Cardiac fibroblast (primary cell): ENCODE measurements at places on chromosomes 6 and 20.
A peak's percentile ranks its signal among the peaks of the same experiment; 100 is the strongest.

GRCh38 chr20:23018432-23018831, 16.7 kb upstream of the SSTR4 start:
- DNase-seq = no peak

- peak; percentile 86 for DNase-seq
Measured at GRCh38 chr6:159981403-159982245, 12.7 kb downstream of the IGF2R start.

DNA sequence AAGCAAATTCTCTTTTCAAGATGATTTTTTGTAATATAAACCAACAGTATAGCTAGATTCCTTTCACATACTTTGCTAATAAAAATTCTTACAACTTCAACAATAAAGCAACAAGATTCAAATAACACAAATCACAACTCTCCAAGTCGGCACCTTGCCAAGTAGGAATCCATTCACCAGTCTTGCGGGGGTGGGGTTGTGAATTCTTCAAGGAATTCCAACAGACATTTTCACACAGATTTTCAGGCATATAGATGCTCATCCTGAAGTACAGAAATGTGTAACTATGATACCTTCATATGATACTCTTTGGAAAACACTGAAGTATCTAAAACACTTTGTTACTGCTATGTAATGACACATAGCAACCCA, 36.5 kb downstream of the SCML4 start:
- no peak for DNase-seq

DNA sequence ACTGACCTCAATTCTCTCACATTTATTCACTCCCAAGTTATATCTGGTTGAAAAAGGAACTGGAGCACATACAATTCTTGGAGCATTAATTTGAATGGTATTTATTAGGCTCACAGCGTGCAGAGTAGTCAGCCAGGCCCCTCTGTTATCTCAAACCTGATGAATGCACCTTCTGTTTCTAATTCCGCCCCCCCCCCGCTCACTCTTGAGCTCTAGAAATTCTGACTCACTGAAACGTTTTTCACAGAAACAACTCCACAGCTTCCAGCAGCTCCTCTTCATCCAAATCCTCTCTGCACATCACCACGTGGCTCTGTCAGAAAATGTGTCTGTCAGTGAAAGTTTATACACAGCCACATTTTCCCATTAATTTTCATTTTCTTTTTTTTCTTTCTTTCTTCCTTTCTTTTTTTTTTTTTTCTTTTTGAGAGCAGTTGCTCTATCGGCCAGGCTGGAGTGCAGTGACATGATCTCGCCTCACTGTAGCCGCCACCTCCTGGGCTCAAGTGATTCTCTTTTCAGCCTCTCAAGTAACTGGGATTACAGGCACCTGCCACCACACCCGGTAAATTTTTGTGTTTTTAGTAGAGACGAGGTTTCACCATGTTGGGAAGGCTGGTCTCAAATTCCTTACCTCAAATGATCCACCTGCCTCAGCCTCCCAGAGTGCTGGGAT, 109.4 kb downstream of the TBXT start:
- DNase-seq = peak; percentile 13

GRCh38 chr6:37039958-37040357, 34.5 kb downstream of the FGD2 start:
- no peak for DNase-seq

DNA sequence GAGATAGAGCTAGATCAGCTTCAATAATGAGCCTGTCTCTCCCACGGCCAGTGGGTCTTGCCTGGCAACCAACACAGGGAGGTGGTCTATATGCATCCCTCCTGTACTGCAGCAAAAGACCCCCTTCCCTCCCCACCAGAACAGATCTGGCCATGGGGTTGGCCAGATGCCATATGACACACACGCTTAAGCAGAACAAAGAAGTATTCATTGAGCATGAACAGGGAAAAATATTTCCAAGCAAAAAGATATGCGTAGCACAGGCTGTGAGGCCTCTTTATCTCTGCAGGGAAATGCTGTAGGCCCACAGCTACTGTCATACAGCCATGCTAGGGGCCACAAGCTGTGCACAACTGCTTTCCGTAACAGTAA, 73.4 kb upstream of the NRSN1 start:
- no peak for DNase-seq

GRCh38 chr6:87724983-87725811, 23.2 kb upstream of the AKIRIN2 start:
- no peak for DNase-seq

- no peak for DNase-seq
Measured at GRCh38 chr6:116616737-116617053, 416 bp downstream of the RSPH4A start.

DNA sequence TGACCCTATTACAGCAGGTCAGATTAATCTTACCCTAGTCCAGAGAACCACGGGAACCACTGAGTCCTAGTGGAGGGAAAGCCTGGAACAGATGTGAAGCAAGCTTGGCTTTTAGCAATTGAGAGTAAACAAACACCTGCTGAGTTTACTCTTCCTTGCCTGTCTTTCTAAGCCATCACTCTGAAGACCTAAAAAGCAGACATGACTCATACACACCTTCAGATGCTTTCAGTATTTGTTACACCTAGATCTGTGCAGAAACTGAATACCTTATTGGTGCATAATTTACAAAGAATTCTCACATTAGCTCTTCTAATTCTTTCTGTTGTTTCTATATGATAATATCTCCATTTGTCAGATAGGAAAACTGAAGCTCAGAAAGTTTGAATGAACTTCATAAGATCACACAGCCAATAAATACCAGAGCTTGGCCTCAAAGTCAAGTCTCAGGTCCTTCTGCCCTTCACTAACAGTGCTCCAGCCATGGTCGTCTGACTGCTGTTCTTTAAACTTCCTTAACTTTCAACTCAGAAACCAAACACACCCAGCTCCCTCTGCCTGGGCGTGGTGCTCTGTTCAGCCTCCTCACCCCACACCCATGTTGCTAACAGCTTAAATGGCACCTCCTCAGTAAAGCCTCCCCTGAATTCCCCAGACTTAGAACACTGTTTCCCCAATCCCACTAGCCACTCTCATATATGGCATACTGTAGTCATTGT, 8.6 kb upstream of the GABBR1 start:
- no peak for DNase-seq

- DNase-seq = no peak
Measured at GRCh38 chr20:56893226-56893917, 264.3 kb downstream of the TFAP2C start.

DNA sequence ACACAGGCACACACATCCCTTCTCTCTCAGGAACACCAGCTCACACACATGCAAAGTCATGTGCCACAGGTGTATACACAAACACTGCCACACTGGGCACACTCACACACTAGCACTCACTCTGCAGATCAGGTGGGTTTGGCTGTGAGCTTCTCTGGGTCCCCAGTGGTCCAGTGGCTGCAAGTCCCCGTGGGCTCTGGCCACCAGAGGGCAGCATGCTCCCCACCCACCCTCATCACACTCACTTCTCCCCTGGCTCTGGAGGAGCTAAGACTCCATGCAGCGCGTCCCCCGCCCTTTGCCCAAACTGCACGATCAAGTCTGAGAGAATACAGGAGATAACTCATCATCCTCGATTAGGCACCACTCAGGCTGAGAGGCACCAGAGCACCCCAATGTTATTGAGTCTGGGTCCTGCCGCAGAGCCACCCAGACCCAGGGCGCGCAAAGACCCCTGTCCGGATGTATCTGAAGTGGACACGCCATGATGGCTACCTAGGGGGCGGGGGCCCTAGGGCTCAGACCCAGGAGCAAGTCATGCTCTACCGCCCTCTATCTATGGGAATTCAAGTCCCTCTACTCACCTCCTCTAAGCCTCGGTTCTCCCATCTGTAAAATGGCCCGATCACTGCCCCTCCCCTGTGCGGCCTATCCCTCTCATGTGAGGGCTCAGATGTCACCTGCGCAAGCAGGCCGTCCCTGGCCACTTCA, 90.5 kb downstream of the GRM4 start:
- DNase-seq = peak; percentile 66

GRCh38 chr20:44702776-44703175, 12.4 kb upstream of the CCN5 start:
- peak; percentile 98 for DNase-seq

DNA sequence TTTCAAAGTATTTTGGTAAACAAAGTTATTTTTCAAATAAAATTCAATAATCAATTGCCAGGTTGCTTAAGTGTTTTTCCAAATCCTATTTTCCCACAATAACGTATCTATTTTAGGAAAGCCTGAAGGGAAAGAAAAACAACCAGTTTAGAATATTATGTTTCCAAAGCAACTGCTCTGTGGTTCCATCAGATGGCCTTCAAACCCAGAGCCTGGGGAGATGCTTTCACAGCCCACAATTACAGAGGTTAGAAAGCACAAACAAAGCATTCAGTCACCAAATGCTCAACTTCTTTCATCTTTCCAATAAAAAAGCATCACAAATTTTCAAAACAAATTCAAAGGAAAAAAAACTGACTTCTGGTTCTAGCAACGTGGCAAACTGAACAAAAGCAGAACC, 66.0 kb downstream of the ELOVL5 start:
- peak; percentile 27 for DNase-seq

DNA sequence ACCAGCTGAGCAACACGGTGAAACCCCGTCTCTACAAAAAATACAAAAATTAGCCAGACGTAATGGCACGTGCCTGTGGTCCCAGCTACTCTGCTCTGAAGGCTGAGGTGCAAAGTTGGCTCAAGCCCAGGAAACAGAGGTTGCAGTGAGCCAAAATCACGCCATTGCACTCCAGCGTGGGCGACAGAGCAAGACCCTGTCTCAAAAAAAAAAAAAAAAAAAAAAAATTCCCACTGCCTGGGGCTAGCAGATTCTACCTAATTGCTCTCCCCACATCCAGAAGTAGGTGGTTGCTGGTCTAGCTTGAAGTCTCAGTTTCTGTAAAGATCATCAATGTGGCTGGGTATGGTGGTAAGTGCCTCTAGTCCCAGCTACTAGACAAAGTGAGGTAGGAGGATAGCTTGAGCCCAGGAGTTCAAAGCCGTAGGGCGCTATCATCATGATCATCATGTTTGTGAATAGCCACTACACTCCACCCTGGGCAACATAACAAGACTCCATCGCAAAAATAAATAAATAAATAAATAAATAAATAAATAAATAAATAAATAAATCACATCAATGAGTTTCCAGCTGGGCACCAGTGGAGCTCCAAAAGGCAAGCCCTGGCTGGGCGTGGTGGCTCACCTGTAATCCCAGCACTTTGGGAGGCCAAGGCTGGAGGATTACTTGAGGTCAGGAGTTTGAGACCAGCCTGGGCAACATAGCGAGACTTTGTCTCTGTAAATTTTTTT, 6.3 kb upstream of the AP5S1 start:
- no peak for DNase-seq

GRCh38 chr6:152360034-152360433, 277.1 kb downstream of the SYNE1 start:
- DNase-seq = no peak

GRCh38 chr6:2979819-2980464, 8.6 kb upstream of the SERPINB6 start:
- peak; percentile 80 for DNase-seq

- DNase-seq = no peak
Measured at GRCh38 chr6:45415315-45415714, 37.6 kb upstream of the SUPT3H start.

DNA sequence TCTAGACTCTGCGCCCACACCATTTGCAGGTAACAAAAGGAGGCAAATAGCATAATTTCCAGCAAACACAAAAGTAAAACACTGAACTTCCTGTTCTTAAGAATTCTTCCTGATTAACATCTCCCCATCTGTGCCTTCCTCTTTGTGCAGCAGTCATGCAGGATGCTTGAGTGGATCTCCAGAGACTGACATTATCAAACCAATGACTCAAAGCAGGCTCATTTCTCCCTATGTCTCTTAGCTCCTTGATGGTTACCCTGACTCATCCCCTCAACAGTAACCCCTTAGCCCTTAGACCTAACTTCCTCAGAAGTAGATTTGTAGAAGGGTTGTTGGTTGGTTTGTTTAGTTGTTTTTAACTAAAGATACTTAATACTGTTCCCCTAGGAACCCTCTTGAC, 137.0 kb upstream of the RIN2 start:
- peak; percentile 62 for DNase-seq

- DNase-seq = no peak
Measured at GRCh38 chr20:36677422-36677771, 31.4 kb upstream of the SLA2 start.

DNA sequence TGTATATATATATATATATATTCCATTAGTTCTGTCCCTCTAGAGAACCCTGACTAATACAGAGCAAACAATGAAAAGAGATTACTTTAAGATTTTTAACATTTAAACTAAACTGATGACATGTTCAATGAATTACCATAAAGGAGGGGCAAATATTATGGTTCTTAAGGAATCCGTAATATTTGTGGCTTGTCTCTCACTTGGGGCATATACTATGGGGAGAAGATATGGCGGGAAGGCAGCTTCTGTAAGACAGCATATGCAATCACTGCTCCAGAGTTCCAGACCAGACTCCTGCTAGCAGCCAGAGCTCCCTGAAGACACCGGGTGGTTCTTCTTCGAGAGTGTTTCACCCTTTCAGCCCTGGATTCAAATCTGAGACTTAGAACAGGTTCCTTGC, 321.1 kb upstream of the NT5E start:
- no peak for DNase-seq

GRCh38 chr6:156828280-156828703, 51.1 kb downstream of the ARID1B start:
- peak; percentile 92 for DNase-seq

DNA sequence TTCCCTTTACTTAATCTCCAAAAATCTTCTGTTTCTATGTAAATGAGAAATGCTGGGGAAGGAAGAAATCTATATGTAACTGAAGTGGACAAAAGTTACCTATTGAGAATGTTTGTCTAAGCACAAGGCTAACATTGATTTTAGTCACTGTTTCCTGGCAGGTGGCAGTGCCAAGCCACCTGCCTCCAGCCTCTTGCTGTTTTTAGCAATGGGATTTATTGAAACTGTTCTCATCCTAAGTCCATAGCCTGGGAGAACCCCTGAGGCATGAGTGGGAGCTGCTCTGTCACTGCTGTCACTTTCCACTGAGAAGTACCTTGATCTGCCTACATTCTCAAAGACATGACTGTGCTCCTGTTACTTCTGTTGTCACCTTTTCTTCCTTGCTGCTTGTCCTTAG, 14.7 kb downstream of the ENPP3 start:
- no peak for DNase-seq

GRCh38 chr6:89269252-89269651, 45.8 kb downstream of the GABRR2 start:
- no peak for DNase-seq

DNA sequence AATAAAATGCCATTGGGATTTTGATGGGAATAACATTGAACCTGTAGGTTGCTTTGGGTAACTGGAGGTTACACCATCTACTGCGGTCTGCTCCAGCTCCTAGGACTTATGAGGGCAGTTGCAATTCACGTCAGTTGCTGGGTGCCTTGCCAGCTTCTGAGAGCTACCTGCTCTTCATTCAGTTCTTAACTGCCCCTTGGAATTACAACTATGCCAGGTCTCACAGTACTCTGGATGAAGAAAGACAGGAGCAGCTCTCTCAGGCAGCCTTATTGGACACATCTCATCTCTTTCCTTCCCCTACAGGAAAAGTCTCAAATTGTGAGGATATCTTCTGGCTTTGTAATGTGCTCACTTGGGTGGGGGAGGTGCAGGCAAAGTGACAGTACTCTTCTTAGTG, 1643.3 kb downstream of the GRIK2 start:
- DNase-seq = no peak

GRCh38 chr6:155894758-155895157, 439.1 kb upstream of the NOX3 start:
- DNase-seq = no peak
